ENCODE measurements at places on chromosomes 12 and 14. TPM values are rescaled to one million over a fixed set of nuclear protein-coding genes. Genes with fewer than 3 reads are reported as not detected.

Gene YBX3
- total RNA-seq: 89.2 TPM

Gene TMTC2
- 6.5 TPM for total RNA-seq

Gene KIF26A
- total RNA-seq: 0.66 TPM

Gene CLEC2B
- 46.4 TPM for total RNA-seq

Gene NKX2-1
- total RNA-seq: not detected

Gene IL26
- total RNA-seq: 5.7 TPM

Gene BRF1
- 50.6 TPM for total RNA-seq

Gene EID3
- total RNA-seq: 6.9 TPM

Gene PRH2
- not detected for total RNA-seq

Gene MYF5
- total RNA-seq: not detected

Gene FGF6
- not detected for total RNA-seq

Gene NCAPD2
- total RNA-seq: 112 TPM

Gene GPR84
- 2.4 TPM for total RNA-seq

Gene DENR
- total RNA-seq: 69.6 TPM

Gene CLSTN3
- 86.2 TPM for total RNA-seq
